Caudate nucleus (tissue), 63 donors: ENCODE measurements at places on chromosomes 4 and X.

- no peak for DNase-seq
Observed at GRCh38 chrX:57329008-57329407, 42.5 kb downstream of the FAAH2 start.

- no peak for DNase-seq
Observed at GRCh38 chr4:24770667-24771066, 24.7 kb upstream of the SOD3 start.

- DNase-seq: peak; percentile 53
Observed at GRCh38 chr4:90127223-90127705, at the start of gene CCSER1. CCSER1 (plus strand) TSS chr4:90127394.

DNA sequence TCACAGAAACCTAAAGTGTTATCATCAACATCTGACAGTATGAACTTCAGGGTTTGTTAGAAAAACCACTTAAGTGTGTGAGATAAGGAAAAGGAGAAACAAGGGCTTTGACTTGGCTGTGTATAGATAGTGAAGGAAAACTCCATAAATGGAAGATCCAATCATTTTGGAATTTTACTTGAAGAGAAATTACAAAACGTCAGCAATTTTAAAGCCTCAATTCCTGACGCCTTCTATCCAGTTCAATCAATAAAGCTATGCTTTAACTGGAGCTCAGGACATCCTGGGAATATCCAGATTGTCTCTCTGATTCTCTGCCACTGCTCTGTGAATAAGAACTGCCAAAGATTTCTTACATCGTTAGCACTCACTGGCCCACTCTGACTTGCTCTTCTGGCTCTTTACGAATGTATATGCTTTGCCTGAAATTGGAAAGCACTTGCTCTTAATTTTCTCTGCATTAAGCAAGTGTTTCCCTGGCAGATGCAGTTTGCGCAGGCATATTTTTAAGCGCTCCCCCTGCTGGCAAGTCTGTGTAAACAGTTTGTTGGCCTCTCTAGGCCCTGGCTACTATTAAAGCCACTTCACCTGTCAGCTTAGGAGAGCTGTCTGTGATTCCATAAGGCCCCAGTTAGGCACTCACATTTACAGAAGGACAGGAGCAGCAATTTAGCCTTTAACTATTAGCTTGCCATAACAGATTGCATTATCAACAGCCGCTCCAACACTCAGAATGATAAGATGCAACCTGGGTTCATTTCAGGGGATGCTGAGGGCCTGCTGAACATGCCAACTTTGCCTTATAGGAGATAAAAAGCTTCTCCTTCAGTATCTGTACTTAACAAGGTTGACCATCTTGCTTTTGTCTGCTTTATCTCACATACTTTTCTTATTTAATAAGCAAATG, 251.4 kb upstream of the DDX53 start:
- DNase-seq: no peak

GRCh38 chr4:103786593-103786992, 66.8 kb upstream of the TACR3 start:
- DNase-seq: no peak

DNA sequence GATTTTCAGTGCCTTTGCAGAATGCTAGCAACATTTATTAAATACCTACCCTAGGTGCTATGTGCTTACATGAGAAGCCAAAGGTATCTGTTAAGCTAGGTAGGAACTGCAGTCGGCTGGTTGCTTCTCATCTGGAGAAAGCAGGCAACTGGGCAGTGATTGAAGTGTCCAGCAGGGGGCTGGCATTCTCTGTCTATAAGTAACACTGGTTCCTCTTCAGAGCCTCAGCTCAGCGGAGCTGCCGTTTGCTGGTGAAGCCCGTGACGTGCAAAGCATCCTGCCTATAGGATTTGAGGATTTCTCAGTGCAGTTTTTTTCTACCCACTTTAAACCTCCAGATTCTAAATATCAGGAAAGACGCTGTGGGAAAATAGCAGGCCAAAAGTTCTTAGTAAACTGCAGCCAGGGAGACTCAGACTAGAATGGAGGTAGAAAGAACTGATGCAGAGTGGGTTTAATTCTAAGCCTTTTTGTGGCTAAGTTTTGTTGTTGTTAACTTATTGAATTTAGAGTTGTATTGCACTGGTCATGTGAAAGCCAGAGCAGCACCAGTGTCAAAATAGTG, at the start of gene GRPR:
TSS of gene GRPR (plus strand) at position 344 of the 565 bp plus-strand sequence. CDS start 389 bp downstream, outside the sequence.
- peak; percentile 4 for DNase-seq

DNA sequence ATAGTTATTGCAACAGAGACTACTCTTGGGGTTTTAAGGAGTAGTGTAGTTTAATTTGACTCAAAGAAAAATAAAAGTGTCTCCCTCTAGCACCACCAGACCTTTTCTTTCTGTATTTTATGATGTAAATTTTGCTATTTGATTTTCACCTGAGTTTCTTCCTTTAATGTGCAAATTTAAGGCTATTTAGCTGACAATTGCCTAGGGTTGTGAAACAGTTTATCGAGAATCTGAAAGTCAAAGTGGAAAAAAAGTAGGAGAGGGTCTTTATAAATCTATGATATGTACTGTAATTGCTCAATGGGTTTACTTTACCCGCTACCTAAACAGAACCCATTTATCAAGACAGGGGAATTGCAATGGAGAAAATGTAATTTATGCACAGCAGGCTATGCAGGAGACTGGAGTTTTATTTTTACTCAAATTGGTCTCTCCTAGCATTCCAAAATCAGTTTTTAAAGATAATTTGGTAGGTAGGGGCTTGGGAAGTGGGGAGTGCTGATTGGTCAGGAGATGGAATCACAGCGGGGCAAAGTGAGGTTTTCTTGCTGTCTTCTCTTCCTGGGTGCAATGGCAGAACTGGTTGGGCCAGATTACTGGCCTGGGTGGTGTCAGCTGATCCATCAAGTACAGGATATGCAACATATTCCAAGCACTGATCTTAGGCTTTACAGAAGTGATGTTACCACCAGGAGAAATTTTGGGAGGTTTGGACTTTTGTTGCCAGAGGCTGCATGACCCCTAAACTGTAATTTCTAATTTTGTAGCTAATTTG, 228.6 kb upstream of the TACR3 start:
- DNase-seq: no peak

DNA sequence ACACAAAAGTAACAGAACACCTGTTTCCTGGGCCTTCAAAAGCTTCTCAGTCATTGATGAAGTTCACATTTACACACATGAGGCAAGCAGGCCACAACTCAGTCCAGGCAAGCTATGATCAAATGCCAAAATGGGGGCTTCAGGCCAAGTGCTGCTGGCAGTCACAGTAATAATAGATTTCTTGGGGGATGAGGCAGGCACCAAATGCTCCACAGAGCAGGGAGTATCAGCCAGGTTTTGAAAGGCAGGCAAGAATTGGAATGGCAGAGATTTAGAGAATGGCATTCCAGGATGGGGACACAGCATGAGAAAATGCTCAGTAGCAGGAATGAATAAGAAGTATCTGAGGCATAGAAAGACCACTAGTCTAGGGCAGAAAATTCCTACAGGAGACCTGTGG, 52.8 kb downstream of the GRIA3 start:
- DNase-seq: no peak

GRCh38 chr4:127870688-127871087, 10.0 kb upstream of the PLK4 start:
- DNase-seq: no peak

- DNase-seq: no peak
Observed at GRCh38 chr4:84915396-84915780, 51.1 kb downstream of the WDFY3 start.

DNA sequence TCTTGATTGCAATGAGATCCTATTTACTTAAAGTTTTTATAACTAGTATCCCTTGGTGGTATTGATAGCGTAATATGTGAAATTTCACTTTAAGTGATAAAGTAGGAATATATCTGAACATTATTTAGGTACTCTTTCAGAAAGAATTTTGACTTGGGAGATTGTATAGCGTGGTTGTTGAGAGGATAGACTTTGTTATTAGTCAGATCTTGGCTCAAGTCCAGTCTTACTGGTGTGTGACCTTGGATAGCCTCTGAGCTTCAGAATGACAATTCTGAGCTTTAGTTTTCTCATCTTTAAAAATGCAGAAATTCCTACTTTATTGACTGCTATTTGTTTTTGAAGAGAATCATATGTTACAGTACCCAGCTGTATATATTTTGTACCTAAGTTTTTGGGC, 32.6 kb downstream of the DCK start:
- DNase-seq: no peak

DNA sequence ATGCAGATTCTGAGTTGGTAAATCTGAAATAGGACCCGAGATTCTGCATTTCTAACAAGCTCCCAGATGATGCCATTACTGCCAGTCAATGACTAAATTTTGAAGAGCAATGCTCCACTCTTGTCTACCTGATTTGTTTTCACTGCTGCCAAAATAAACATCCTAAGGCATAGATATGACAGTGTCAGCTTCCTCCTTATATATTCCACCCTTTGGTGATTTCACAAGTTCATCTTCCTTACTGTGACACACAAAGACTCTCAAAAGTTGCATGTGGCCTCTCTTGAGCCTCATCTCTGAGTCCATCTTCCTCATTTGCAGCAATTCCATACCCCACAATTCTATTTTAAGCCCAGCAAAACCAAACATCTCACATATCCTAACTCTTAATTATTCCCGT, 110.9 kb downstream of the FBXW7 start:
- DNase-seq: no peak

DNA sequence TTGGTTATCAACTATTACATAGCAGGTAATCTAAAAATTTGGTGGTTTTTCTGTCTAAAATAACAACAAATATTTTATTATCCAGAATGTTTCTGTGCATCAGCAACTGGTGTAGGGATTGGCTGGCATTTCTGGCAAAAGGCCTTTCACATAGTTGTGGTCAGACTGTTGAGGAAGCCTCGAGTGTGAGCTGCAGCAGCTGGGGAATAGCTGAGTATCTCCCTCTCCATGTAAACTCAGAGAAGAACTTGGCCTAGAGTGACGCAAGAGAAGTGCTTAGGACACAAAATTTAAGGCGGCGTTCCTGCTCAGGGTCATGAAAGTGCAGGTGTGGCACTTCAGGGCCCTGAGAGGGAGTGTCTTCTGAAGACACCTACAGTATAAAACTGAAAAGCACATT, 558.9 kb downstream of the SPOCK3 start:
- DNase-seq: no peak
